ENCODE measurements at places on chromosomes 2 and 18. TPM values are rescaled to one million over a fixed set of nuclear protein-coding genes. Genes with fewer than 3 reads are reported as not detected.

The REG3A gene
- total RNA-seq, result not detected

The SAG gene
- under 0.01 TPM for total RNA-seq

The GRB14 gene
- total RNA-seq, result 2.8 TPM

The KCNG2 gene
- total RNA-seq, result not detected

The PLEKHH2 gene
- 1.8 TPM for total RNA-seq

The REG3G gene
- total RNA-seq, result not detected

The OR6B2 gene
- total RNA-seq, result not detected

The CFC1 gene
- total RNA-seq, result not detected

The ESCO1 gene
- total RNA-seq, result 18.8 TPM

The ARHGEF4 gene
- 5.9 TPM for total RNA-seq

The APCDD1 gene
- 2.0 TPM for total RNA-seq

The GKN2 gene
- total RNA-seq, result not detected

The KLF7 gene
- total RNA-seq, result 4.3 TPM

The PID1 gene
- total RNA-seq, result 8.2 TPM

The NPHP1 gene
- total RNA-seq, result 4.3 TPM

The CDH20 gene
- total RNA-seq, result not detected

The C2orf80 gene
- total RNA-seq, result not detected

The FIGN gene
- 5.1 TPM for total RNA-seq

The IWS1 gene
- total RNA-seq, result 22.8 TPM

The CTLA4 gene
- not detected for total RNA-seq

The TMEM17 gene
- 1.6 TPM for total RNA-seq

The CYP1B1 gene
- total RNA-seq, result 6.3 TPM

The DES gene
- under 0.01 TPM for total RNA-seq

The SLC14A1 gene
- 0.65 TPM for total RNA-seq

The NRP2 gene
- 2.4 TPM for total RNA-seq

The CD8B2 gene
- total RNA-seq, result 0.11 TPM

The IL36A gene
- total RNA-seq, result not detected

The SLC5A7 gene
- not detected for total RNA-seq

The TSN gene
- 32.2 TPM for total RNA-seq

The MAPK4 gene
- 7.5 TPM for total RNA-seq

The TBR1 gene
- total RNA-seq, result not detected

The CCDC68 gene
- 0.43 TPM for total RNA-seq

The DNAH7 gene
- 0.11 TPM for total RNA-seq

The ZFP36L2 gene
- total RNA-seq, result 32.5 TPM

The ZSWIM2 gene
- not detected for total RNA-seq

The LDLRAD4 gene
- under 0.01 TPM for total RNA-seq

The MOGAT1 gene
- total RNA-seq, result not detected

The SLC38A11 gene
- total RNA-seq, result 0.39 TPM

The THSD7B gene
- total RNA-seq, result under 0.01 TPM

The RAB17 gene
- total RNA-seq, result under 0.01 TPM

The SERPINB13 gene
- total RNA-seq, result not detected

The CNGA3 gene
- total RNA-seq, result not detected

The CNTNAP5 gene
- total RNA-seq, result not detected

The PELI1 gene
- 5.5 TPM for total RNA-seq

The KCNIP3 gene
- 26.0 TPM for total RNA-seq

The ABCG8 gene
- total RNA-seq, result not detected

The EPB41L3 gene
- total RNA-seq, result 89.9 TPM

The SH2D6 gene
- under 0.01 TPM for total RNA-seq

The CCNT2 gene
- 34.6 TPM for total RNA-seq

The GBX2 gene
- total RNA-seq, result not detected

The SLC9A2 gene
- total RNA-seq, result under 0.01 TPM

The SERPINB4 gene
- total RNA-seq, result not detected

The EVX2 gene
- not detected for total RNA-seq

Measured in placental epithelial cell (primary cell).